ENCODE measurements at places on chromosomes 12 and 14. TPM values are rescaled to one million over a fixed set of nuclear protein-coding genes. Genes with fewer than 3 reads are reported as not detected.

GRCh38 chr12:27064397-27065342 lies 17.7 kb downstream of the C12orf71 start:
- DNase-seq = no peak

DNA sequence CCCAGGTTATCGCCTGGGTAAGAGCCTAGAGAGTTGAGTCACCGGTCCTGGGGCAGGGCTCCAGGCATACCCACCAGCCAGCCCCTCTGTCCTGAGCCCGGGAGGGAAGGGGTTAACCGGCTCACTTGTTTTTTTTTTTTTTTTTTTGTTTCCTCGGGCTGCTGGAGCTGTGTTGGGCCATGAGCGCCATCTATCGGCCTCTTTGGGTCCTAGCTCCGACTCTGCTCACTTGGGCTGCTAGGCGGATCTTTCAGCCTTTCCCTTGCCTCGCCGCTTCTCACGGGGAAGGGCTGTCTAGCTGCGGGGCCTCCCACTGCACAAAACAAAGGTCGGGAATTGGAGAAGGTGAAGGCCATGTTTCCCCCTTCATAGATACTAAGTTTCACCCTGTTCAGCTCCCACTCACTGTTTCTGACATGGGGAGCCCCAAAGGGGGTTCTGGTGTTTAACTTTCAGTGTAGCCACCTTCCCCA lies 2.8 kb upstream of the SMUG1 start:
- DNase-seq = peak; percentile 92

DNA sequence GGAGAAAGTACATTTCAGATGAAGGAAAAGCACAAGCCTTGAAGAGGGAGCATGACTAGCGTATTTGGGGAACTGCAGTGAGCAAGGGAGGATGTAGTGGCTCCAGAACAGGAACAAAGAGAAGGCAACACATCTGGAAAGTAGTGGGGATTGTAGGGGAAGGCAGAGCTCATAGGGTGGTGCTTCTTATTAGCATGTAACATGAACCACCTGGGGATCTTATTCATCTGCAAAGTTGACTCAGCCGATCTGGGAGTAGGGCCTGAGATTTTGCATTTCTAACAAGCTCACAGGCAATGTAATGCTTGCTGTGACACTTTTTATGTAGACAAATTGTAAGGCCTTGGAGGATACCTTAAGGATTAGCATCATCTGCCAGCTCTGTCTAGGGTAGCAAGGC lies 447.3 kb downstream of the NELL2 start:
- no peak for DNase-seq

DNA sequence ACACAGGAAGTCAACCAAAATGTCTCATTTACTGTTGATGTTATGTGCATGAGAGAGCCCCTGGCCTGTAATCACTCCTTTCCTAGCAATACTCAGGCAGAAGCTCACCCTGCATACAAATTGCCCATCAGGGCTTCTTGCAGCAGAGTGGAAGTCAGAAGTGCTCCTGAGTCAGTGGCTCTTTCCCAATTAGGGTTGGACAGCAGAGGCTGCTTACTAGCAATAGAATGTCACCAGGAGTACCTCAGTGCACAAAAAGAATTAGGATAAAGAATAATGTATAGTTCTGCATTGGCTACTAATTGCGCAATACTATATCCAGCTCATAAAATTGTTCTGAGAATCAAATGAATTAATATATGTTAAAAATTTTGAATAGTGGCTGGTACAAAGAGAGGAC lies 161.1 kb downstream of the SLC35F4 start:
- DNase-seq = no peak

DNA sequence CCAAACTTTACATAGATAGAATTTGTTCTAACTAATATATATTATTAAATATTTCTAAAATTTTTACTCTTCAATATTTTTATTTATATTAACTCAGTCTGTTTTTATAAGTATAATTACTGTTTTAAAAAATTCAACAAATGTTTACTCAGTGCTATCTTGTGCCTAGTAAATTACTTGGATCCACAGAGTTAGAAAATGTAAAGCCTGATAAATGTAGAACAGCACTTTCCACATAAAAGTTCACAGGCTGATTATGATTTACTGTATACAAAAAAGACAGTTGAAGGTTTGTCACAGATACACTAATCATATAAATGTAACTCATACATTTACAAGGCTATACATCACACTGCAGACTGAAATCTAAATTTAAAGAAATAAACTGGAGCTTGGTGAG lies 170.0 kb downstream of the FOXG1 start:
- no peak for DNase-seq

- DNase-seq = no peak
Observed at GRCh38 chr12:82832096-82832495, 145.4 kb downstream of the TMTC2 start.

- no peak for DNase-seq
Observed at GRCh38 chr12:111503116-111503515, 96.0 kb downstream of the ATXN2 start.

DNA sequence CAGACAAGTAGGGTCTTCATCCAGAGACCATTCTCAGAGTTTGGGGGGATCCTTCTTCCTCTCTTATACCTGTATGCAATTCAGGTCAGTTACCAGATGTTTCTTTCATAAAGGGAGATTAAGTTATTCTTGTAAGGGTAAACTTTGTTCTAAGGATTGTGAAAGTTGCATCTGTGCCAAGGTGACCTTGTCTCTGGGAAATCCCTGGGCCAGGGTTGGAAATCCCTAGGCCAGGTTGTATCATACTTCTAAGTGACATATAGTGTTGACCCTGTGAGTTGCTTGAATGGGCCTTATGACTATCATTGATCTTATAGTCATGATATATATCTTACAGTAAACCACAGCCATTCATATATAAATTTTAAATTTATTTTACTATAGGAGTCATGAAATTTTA lies 436.9 kb downstream of the RMST start:
- no peak for DNase-seq

- DNase-seq = no peak
Observed at GRCh38 chr14:41606282-41606531, 469 bp upstream of the LRFN5 start.

DNA sequence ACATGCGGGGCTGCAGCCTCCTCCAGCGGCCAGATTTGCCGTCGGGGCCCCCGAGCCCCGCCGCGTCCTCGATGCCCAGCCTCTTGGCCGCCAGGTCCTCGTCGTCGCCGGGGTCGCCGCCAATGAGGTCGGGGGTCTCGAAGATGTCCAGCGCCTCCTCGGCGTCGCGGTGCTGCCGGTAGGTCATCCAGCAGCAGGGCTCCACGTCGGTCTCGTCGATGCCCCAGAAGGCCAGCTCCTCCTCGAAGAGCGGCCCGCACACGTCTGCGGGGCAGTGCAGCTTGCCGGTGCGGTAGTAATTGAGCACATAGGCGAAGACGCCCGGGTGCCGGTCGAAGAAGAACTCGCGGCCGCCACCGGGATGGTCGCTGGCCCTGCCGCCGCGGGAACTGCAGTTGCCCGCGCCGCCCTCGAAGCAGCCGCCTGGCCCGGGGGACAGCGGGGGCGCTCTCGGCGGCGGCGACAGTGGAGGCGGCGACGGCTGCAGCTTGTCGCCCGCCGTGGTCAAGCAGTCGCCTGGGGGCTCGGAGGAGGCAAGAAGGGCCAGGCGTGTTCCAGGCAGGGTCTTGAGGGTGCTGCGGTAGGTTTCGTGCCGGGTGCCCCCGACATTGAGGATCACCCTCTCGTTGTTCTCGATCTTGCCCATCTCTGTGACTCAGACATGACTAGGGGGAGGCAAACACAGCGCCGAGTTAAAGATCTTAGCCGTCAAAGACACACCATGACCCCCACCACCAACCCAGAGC lies 2.1 kb downstream of the KCNC2 start:
- no peak for DNase-seq

- peak; percentile 5 for DNase-seq
Observed at GRCh38 chr14:55192054-55192621, 753 bp upstream of the DLGAP5 start.

- DNase-seq = peak; percentile 16
Observed at GRCh38 chr12:83473408-83474095, 786.8 kb downstream of the TMTC2 start.

DNA sequence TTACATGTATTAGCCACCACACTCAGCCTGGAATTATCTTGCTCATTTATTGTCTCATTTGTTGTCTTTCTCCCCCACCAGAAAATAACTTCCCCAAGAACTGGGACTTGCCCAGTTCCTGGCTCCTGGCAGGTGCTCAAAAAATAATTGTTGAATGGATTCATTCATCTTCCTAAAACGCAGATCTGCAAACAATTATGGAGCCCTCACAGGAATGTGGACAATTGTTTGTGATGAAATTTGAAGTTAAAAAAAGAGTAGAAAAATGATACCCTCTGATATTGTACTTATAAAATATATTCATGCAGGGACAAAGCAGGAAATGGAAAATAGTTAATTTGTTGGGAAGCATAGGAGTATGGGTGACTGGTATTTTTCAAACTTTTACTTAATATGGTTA lies 60.7 kb upstream of the MAP1LC3B2 start:
- no peak for DNase-seq

DNA sequence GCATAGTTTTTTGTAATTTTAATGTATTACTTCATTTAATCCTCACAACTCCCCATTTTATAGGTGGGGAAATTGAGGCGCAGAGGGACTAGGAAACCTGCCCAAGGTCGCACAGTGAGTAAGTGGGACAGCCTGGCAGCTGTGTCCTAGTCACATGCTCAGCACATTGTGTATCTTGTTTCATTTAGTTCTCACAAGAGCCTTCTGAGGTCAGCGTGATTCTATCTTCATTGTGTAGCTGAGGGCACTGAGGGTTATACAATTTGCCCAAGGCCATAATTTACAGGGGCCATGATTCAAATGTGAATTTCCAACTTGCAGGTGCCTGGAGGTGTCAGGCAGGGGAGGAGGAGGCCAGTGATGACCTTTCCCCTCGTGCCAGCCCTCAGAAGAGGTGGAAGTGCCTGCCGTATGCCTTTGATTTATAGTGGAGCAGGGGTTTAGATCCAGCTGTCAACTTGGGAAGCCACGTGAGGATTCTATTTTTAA lies 30.3 kb upstream of the SMOC1 start:
- DNase-seq = no peak

GRCh38 chr12:42421844-42422779 lies 96.1 kb downstream of the PPHLN1 start:
- DNase-seq = no peak

ACSS3 gene
- total RNA-seq = 18.8 TPM

GPR135 gene
- 1.8 TPM for total RNA-seq

Measured in hepatocyte (in vitro differentiated cells).